ENCODE measurements at places on chromosomes 2 and 18.

DNA sequence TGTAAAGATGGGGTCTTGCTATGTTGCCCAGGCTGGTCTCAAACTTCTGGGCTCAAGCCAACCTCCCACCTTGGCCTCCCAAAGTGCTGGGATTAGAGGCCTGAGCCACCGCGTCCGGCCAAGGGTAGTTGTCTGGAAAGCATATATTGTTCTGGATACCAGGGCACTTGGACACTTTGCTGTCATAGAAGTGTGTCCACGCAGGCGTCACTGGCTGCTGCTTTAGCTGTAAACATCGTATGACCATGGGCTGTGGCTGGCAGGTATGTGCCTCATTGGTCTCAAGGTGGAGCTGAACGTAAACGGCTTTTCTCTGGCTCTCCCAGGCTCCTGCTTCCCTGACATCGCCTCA, 3.2 kb upstream of the GPR35 start:
- no peak for DNase-seq

DNA sequence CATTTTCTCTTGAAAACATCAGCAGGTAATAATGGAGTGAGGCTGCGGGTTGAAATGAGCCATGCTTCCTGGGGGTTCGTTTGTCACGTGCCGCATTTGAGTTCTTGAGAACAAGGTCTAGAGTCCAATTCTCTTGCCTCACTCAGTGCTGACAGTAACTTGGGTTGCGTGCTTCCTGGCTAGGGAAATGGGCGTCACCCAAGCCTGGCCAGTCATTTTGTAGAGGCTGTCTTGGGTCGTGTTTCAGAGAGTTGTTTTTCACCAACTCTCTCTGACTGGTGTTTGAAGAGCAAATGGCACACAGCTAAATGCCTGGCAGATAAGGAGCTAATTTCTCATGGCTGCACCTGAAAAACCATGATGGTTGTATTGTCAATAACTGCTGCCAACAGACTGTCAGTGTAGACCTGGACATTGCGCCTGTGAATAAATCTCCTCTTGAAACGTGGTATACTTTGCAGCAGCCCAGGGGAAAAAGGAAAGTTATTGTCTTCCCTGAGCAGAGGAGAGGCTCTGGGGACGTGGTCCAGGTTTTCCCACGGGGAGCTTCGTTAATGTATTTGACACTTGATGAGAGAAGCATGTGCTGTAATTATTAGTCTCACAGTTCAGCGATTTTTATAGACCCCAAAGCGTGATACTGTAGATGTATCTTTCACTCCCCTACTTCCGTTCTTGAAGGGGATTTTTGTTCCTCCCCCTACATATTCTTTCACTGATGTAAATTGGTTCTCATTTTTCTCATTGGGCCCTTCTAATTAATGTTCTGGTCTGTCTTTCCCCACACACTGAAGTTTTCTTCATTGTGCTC, 196.0 kb downstream of the FHOD3 start:
- no peak for DNase-seq

- DNase-seq: no peak
Measured at GRCh38 chr2:178767094-178768060, 39.8 kb downstream of the TTN start.

DNA sequence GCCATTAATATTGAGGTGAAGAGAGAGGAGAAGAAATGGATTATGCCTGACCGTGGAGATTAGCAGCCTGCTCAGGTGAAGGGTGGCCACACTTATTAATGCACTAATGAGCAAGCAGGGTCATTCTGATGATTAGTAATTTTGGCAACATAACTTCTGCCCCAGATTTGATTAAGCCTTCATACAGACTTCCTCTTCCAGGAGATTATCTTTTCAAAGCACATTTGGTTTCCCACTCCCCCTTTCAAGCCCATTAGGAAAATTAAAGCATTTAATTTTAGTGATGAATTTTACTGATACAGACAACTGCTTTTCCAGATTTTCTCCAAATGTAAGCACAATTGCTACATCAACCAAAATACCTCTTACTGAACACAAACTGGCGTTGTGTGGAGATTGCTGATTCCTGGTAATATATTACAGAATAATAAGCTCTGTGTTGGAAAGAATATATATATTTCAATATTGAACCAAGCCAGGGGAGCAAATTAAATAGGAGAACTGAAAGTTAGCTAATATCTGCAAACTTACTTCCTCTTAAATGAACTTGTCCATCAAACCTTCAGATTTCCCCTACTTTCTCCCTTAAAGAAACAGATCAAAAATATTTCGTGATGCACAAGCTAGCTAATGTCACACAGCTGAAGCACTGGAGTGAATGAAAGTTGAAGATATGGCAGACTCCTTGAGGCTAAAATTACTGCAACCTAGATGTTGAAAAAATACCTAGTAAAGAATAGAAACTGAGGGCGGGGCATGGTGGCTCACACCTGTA, 140.8 kb downstream of the FAM210A start:
- DNase-seq: no peak

DNA sequence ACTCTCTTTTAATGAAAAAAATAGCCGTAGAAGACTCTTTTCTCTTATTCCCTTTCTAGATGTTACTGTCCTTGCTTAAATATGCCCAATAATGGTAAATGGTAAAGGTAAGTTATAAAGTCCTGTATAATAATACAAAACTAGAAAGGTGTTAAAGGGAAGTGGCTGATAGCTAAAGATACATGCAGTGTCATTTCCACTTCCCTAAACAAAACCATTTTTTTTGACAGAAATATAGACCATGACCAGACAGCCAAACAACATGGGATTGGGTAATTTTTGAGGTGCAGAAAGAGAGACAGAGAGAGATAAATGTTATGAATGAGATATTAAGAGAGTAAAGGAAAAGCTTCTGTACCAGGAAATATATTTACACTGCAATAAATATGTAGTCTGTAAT, 731.7 kb upstream of the REG3G start:
- no peak for DNase-seq

DNA sequence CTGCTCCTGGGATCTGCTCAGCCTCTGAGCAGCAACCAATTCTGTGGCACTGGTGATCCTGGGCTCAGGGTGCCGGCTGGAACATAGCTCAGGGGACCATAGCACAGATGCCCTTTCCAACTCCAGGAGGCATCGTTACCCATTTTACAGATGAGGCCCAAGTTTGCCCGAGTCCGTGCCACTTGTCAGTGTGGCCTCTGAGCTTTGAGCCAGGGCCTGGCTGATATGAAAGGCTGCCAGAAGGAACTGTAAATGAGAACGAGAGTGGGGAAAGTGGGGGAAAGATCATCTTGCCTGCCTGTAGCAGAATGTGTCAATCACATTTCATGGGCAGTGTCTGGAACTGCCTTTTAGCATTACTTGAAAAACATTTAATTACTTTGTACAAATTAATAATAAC, 23.3 kb upstream of the FOSL2 start:
- DNase-seq: no peak

DNA sequence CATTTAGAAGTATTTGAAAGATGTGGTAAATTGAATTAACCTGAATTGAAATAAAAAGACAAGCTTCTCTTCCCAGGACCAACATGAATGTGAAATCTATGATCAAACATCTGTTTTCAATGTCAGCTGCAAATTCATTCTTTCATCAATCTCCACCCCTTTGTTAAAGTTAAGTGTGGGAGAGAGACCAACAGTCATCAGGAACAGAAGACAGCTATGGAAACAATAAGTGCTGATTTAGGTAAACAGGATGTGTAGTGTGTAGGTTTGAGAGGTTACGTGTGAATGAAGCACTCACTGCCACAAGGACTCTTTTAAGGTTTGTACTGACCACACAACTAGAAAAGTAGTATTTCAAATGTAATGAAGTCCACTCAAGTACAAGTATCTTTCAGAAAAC, 1659.8 kb upstream of the CELF4 start:
- no peak for DNase-seq

GRCh38 chr2:101380376-101380775, 6.9 kb downstream of the CREG2 start:
- DNase-seq: no peak

DNA sequence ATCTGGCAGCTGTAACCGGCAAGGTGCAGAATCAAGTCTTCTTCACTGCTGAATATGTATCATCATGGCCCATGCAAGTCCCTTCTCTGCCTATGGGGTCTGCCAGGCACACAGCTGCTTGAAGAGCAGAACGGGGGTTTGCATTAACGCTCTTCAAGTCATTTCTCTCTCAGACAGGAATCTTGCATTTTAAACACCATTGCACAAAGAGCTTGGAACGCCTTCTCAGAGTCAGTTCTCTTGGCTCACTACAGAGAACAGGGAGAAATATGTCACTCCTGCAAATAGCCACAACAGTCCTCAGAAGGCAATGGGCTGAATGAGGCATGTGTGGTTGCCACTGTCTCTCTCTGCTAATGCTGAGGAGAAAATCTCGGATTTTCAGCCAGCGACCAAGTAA, 2173.5 kb upstream of the PIK3C3 start:
- DNase-seq: no peak

DNA sequence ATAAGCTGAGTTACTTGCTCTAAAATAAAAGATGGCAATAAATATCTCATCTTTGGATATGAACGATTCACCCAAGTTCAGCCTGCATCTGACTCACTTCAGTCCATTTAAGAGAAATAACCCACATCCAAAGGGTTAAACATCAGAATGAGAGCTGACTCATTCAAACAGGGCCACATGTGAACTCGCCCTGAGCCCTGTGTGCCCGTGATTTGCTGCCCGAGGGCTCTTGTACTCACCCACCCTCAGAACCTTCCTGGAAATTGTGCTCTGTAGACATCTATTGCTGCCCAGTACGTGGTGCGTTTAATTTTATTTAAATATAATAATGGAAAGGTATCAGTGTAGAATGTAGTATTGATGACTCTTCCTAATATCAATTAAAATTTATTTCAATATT, 66.9 kb upstream of the RBM44 start:
- DNase-seq: no peak

GRCh38 chr18:58540381-58540943, 88.4 kb downstream of the ALPK2 start:
- no peak for DNase-seq

- no peak for DNase-seq
Measured at GRCh38 chr2:159758686-159759085, 39.3 kb downstream of the CD302 start.

GRCh38 chr2:235949567-235950472, 218.4 kb downstream of the GBX2 start:
- DNase-seq: no peak

- DNase-seq: no peak
Measured at GRCh38 chr2:233101141-233101540, 41.0 kb downstream of the INPP5D start.

GRCh38 chr18:48179001-48179400, 230.2 kb downstream of the ZBTB7C start:
- no peak for DNase-seq

GRCh38 chr2:231761735-231762134, 19.3 kb downstream of the PDE6D start:
- DNase-seq: no peak

DNA sequence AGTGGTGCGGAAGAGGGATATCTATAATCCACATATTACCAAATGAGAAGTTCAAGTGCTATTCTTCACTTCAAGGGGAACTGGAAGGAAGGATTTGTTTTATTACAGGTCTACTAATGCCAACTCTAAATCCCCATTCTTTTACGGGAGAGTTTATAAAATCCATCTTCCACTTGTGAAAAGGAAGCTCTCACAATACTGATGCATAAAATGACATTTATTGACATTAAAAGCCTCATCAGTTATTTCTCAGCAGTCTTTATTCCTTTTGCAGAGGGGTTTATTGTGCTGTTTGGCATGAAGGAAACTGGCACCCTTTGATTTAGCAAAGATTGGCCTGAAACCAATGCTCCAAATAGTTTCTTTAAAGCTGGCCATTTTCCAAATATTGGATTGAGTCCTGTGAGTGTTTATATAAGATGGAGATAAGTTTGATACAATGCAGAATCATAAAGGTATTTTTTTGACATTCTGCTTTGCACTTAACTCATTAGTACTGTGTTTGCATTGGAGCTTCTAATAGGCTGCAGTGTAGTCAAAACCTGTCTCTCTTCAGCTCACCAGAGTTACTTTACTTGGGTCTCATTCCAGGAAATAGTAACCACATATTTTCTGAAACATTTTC, 26.6 kb downstream of the LRP1B start:
- DNase-seq: no peak

- DNase-seq: no peak
Measured at GRCh38 chr2:227339098-227339599, 14.1 kb downstream of the MFF start.

DNA sequence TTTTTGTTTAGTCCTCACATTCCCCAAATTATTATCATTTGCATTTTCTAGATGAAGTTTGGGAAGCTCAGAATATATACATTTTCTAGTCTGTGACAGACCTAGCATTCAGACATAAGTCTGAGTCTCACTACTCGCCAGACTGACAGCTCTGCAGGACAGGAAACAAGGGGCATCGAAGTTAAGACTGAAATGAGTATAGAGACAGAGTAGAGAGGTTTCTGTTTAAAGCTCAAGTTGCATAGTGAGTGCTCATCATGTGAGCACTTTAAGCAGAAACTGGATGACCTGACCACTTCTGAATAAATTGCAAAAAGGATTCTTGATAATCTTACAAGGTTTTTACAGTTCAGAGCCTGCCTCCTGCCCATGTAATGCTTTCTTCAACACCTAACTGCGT, 1.1 kb downstream of the HADHB start:
- no peak for DNase-seq

- no peak for DNase-seq
Measured at GRCh38 chr2:3008561-3008960, 369.1 kb downstream of the EIPR1 start.

GRCh38 chr2:5845798-5846330, 153.7 kb downstream of the SOX11 start:
- DNase-seq: no peak

- DNase-seq: no peak
Measured at GRCh38 chr2:236728916-236729670, 159.5 kb downstream of the ACKR3 start.

DNA sequence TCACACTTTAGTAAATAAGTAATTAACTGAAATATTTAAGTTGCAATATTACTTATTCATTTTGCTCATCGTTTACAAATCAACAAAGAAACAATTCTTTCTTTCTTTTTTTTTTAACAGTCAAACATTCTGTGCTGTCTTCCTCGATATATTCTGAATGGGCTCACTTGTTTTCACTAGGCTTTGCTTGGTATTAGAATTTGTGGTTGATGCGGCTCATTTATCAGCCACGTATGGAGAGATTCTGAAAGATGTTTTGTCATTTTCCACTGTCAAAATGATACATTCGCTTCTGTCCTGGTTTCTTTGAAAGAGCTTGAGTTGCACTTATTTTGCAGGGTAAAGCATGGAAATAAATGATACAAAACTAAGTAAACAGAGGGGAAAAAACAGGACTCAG, 323.7 kb downstream of the LRRTM1 start:
- DNase-seq: no peak

- no peak for DNase-seq
Measured at GRCh38 chr2:113157118-113157896, 16.5 kb upstream of the PSD4 start.

All from effector memory CD4-positive, alpha-beta T cell (primary cell).